ENCODE measurements at places on chromosomes 3 and 15.

DNA sequence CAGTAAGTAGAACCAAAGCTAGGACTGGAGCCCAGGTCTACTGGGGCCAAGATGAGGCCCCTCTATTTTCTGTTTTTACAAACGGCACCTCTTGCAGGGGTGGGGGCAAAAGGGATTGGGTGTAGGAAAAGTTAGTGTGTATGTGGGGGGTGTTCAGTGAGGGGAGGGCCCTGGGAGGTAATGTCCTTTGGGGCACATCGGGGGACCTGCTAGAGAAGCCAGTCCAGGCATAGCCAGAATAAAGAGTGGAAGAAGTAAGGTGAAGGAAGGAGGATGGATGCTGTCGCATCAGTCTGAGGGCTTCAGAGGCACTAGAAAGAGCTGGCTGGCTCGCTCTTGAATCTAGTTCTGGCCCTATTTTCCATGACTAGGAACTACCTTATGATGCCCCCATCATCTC, 2.6 kb downstream of the PLCD1 start:
- DNase-seq = no peak

- DNase-seq = peak; percentile 24
Measured at GRCh38 chr3:39296197-39297077, 16.6 kb upstream of the CX3CR1 start.

- peak; percentile 53 for DNase-seq
Measured at GRCh38 chr15:26971271-26972018, 464 bp downstream of the GABRG3 start.

- DNase-seq = no peak
Measured at GRCh38 chr3:122697952-122698620, 17.4 kb downstream of the PARP14 start.

- no peak for DNase-seq
Measured at GRCh38 chr3:17307887-17308286, 423.1 kb downstream of the PLCL2 start.

DNA sequence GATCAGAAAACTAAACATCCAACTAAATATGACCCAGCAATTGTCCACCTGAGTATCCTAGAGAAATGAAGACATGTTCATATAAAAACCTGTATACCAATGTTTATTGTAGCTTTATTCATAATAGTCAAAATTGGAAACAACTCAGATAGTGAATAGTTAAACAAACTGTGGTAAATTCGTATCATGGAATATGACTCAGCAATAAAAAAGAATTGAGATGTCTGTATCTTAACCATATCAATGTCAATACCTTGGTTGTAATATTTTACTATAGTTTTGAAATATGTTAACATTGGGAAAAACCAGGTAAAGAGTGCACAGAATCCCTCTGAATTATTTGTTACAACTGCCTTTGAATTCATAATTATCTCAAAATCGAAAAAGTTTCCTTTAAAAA, 159.3 kb upstream of the GAP43 start:
- DNase-seq = no peak

GRCh38 chr15:32843219-32843815, 125.5 kb downstream of the GREM1 start:
- DNase-seq = no peak

GRCh38 chr15:50135031-50135551, 16.1 kb upstream of the ATP8B4 start:
- DNase-seq = no peak

DNA sequence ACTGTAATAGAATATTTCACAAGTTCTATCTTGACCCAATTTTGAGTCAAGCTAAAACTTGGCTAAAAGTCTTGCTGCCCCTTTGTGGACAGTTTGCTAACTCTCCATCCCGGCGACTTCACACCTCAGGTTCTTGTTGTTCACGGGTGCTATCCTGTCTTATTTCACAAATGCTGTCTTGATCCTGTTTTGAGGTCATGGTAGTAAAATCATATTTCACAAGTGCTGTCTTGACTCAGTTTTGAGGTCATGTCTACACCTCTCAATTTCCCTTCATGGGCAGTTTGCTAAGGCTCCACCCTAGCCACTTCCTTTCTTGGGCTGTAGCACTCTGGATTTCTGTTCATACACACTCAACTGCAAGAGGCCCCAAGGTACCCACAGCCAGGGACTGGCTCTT, 45.0 kb upstream of the GK5 start:
- no peak for DNase-seq

DNA sequence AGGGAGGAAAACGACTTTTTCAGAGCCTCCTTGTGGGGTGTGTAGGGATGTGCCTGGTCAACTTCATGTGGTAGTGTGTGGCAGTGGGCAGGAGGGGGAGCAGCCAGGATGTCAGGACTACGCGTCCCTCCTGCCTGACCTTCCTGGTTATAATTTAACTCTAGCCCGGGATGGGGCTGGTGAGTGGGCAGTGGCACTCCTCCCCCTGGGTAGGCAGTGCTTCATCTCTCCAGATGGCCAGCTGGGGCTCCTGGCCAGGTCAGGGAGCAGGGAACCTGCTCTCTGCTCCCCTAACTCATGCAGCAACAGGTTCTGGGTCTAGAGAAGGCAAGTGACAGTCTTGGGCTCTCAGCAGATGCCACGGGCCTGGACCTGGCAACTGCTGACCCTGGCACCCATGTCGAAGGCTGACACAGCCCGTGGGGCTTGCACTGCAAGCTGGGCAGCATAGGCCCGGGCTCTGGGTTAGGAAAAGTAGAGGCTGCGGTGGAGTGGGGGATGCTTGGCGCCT, 2.6 kb downstream of the ITIH4 start:
- peak; percentile 60 for DNase-seq

DNA sequence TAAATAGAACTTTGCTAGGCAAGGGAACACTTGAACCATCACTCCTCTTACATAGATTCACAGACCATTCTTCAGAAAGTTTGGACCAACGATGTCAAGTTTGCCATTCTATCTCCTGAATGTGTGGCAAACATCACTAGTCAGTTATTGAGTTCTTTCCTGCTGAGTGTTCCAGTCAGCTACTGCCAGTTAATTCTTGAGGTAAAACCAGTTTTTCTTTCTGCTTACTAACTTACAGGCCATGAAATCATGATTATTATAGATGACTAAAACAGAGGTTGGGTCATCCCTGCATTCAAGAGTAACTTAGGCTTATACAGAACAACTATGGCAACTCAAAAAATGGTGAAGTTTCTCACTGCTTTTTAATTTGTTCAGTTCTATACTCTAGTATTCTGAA, 88.2 kb downstream of the AP4E1 start:
- DNase-seq = no peak

DNA sequence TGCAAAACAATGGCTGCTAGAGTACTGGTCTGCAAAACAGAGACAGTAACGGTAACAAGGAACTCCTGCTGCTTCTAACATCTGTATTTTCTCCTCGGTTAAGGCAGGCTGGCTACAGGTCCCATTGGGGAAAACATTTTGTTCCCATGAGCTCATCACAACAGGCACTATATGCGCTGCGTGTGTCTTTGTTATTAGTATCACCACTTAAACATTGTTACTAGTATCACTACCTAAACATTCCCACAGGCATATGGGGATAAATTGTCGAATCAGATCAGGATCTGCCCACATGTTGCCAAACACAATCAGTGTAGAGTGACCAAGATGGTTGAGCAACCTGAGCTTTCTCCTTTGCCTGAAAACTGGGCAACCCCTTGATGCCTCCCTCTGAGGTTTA, 77.2 kb downstream of the TOP2B start:
- DNase-seq = no peak

- no peak for DNase-seq
Measured at GRCh38 chr3:72633121-72633520, 215.1 kb downstream of the SHQ1 start.

DNA sequence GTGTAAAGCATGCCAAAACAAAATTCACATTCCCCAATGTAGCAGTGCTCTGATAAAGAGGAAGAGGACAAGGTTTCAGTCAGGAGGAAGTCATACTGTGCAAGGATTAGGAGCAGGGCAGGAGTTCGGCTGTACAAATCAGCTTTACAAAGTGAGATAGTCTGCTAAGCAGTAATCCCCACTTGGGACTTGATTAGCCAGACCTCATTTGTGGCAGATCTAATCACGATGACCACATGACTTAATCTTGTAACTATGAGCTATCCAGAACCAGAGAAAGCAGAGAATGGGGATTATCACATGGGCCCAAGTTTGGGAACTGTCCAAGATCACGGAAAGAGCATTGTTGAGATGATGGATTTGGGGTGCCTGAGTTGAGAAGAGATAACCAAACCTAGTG, 7.8 kb downstream of the DCBLD2 start:
- no peak for DNase-seq

GRCh38 chr3:64244011-64244942, 19.0 kb upstream of the PRICKLE2 start:
- DNase-seq = peak; percentile 23

DNA sequence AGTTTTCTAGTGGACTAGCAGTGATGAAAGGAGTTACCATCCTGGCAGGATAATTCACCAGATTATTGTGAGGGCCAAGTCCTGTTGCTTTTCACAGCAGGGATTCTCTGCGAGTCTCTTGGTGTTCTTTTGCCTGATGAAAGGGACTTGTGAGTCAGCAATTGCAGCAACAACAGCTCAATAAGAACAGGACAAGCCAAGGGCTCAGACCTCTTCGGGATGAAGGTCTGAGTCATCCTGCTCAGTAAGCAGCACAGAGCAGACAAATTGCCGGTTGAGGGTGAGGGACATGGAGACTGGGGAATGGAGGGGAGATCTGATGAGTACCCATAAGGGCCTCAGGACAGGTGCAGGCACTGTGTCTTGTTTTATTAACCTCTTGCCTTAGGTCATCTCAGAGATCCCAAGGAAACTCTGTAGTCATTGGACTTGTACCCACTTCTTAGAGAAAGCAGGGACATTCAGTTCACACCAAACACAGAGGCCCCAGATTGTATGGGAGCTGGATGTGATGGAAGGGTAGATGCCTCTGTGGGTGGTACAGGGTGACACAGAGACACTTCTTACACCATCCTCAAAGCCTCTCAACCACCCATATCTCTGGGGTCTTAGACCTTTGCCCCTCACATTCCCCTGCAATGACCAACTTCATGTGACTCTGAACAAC, 173.8 kb upstream of the TLE3 start:
- peak; percentile 85 for DNase-seq

DNA sequence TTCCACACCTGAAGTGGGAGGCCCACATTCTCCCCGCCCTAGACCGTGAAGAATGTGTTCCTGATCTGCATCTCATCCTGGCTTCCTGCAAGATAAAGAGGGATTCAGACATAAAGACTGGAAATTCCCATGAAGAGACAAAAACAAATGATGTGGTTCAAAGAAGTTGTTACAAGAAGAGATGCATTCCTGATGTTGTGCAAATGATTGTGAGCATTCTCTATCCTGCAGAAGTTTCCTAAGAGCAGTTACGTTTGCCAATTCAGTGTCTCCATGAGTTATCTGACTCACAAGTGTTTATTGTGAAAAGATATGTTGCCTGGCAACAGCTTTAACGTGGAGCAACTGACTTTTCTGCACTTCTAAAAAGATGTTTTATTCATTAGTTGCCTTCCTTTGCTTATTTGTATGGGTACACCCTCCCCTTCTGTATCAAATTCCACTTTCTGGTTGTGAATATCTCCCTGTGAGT, 107.8 kb downstream of the ZIC4 start:
- DNase-seq = peak; percentile 53

GRCh38 chr3:26847680-26848079, 225.1 kb downstream of the LRRC3B start:
- DNase-seq = no peak

- peak; percentile 41 for DNase-seq
Measured at GRCh38 chr15:45268135-45268534, 16.1 kb downstream of the SLC28A2 start.

GRCh38 chr3:184460276-184460675, 80.4 kb downstream of the CHRD start:
- DNase-seq = no peak

DNA sequence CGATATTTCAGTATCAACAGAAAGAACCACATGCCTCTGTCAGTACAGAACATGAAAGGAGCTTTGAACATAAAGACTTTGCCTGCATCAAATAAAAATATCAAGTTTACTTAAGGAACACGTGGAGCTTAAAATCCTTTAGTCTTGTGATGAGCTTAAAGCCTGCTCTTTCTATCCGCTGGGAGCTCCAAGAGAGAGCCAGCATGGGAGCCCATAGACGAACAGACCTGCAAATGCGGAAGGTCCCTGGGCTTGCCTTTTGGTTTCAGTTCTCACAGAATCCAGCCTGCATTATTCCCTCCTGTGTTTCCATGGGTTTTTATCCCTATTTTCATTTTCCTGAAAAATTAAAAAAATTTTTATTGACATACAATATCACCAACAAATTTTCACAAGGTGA, 530.6 kb upstream of the RGMA start:
- no peak for DNase-seq

DNA sequence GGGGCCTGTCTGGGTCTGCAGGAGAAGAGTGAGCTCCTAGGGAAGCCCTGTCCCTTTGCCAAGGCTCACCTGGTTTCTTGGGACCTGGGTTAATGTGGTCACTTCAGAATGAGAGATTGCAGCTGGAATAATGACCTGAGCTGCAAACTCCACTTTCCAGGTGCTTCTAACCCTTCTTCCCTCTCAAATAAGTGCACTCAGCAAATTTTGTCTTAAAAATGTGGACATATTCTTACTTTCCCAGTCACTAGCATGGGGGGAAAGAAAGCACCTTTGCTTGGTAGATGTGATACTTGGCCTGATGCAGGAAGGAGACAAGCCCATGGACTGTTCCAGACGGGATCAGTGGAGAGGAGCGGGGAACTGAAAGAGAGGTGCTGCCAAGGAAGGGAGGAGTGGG, 38.9 kb upstream of the CDCP1 start:
- no peak for DNase-seq

- DNase-seq = no peak
Measured at GRCh38 chr3:114874522-114874971, 272.5 kb downstream of the ZBTB20 start.

GRCh38 chr15:67050062-67050461, 15.3 kb upstream of the SMAD3 start:
- DNase-seq = no peak

DNA sequence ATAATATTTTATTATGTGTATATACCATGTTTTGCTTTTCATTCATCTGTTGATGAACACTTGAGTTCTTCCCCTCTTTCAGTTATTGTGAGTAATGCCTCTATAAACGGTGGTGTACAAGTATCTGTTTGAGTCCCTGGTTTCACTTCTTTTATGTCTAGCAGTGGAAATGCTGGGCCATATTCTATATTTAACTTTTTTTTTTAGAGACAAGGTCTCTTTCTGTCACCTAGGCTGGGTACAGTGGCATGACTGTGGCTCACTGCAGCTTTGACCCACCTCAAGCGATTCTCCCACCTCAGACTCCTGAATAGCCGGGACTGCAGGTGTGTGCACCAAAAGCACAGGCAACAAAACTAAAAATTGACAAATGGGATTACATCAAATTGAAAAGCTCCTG, 19.9 kb downstream of the GOLM2 start:
- DNase-seq = no peak

All from DMS53 (cell line).